Omental fat pad (tissue), 4 donors: ENCODE measurements at places on chromosomes 6 and 20.

DNA sequence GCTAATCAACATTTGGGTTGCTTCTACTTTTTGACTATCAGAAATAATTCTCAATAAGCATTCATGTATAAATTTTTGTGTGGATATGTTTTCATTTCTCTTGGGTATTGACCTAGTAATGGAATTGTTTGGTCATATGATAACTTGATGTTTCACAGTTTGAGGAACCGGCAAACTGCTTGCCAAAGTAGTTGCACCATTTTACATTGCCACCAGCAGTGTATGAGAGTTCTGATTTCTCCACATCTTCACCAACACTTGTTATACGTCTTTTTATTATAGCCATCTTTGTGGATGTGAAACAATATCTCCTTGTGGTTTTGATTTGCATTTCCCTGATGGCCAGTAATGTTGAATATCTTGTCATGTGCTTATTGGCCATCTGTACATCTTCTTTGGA, 42.6 kb upstream of the TGM2 start:
- DNase-seq: no peak

DNA sequence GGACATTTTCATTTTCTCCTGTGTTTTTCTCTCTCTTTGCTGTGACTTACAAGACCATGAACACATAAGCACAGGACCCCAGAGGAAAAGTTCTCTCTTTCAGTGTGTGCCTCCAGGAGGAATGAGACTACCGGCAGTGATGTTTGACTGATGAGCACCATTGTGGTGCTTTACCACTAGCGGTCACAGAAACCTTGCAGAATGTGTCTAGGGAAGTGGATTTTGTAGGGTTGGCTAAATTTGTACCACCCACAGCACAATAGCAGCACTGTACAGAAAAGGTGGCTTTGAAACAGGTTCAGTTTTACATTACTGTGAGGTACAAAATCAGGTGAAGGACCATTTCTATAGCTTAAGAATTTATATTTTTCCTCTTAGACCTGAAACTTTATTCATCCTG, 301.9 kb upstream of the SUPT3H start:
- DNase-seq: no peak

GRCh38 chr6:54248319-54248718, 59.9 kb upstream of the TINAG start:
- no peak for DNase-seq

- DNase-seq: no peak
Observed at GRCh38 chr6:36616893-36617521, 22.8 kb downstream of the SRSF3 start.

GRCh38 chr20:38169636-38170193, 4.6 kb upstream of the TGM2 start:
- no peak for DNase-seq

DNA sequence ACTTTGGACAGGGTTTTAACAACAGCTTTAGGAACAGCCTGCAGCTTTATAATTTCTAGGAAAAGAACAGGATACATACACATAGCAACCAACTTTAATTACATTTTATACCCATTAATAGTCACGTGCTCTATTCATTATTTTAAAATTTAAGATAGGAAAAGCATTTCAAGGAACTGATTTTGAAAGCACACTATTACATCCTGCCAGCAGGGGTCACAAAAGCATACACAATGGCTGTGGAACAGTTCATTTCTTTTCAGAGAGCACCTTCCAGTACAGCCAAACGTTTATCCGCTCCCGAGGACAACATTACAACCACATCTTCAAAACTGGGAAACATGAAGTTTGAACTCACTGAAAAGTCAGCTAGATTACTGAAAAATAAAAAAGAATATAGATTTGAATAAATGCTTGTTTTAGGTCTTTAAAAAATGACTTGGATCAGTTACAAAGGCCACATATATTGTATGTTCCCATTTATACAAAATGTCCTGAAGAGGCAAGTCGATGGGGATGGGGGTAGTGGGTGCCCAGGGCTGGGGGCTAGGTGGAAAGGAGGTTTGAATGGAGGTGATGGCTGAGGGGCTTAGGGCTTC, 104.6 kb upstream of the EXOC2 start:
- no peak for DNase-seq

- DNase-seq: no peak
Observed at GRCh38 chr6:81480139-81480538, 272.3 kb downstream of the TENT5A start.

DNA sequence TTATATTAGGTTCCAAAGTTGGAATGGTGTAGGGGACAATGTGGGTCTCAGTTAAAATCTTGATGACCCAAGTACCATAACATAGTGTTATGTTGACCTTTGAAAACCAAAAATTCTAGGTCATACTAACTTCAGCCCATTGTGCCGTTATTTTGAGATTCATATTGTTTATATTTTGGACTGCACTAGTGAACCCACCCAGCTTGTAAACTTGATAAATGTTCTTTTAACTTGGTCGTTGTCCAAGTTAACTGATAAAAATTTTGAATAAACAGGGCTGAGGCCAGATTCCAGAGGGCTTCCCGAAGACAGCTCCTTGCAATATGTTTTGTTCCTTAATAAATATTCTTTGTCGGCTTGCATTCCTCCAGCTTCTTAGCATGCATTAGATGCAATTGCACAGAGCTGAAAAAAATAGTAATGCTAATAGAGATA, 90.3 kb downstream of the BCAS1 start:
- DNase-seq: no peak

GRCh38 chr6:137878486-137879285, 11.6 kb downstream of the TNFAIP3 start:
- no peak for DNase-seq

GRCh38 chr6:52529311-52529710, 47.5 kb downstream of the TRAM2 start:
- DNase-seq: no peak
